Mesothelial cell of epicardium (in vitro differentiated cells): ENCODE measurements at places on chromosomes 6 and 20. TPM values are rescaled to one million over a fixed set of nuclear protein-coding genes. Genes with fewer than 3 reads are reported as not detected.

The PDYN gene
- not detected in 3 replicates for total RNA-seq

The DSP gene
- 163 to 172 TPM (median 171 TPM) in 3 replicates for total RNA-seq

The MDFI gene
- 146 to 149 TPM (median 148 TPM) in 3 replicates for total RNA-seq

The MCHR2 gene
- not detected in 3 replicates for total RNA-seq

GRCh38 chr20:49385465-49385864 is 97.0 kb downstream of the KCNB1 start:
- H3K27ac ChIP-seq, result no peak overlapping the region
- H3K36me3 ChIP-seq, result no peaks in the 10 kb centered on the region
- H3K4me3 ChIP-seq, result no peak overlapping the region
- H3K4me1 ChIP-seq, result peaks cover 16% of the 10 kb centered on the region

DNA sequence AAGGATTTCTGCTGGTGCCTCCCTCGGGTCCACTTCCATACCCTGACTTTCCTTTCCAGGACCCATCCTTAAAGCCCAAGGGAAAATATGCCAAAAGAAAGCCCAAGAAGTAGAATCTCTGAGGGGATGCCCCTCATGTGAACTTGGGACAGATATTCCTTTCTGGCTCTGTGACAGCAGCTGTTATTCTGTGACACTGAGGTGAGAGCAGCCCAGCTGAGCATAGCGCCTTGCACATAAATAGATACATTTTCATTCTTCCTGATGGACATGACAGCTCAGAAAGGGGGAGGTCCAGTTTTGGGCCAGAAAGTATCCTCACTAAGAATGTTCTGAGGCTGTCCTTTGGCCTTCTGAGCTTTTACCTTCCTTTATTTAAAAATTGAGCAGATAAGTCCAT is 353.2 kb downstream of the SAMD5 start:
- no peak for DNase-seq
- peaks cover 3% of the 10 kb centered on the region for H3K27me3 ChIP-seq
- no peak overlapping the region for H3K27ac ChIP-seq
- H3K36me3 ChIP-seq, result no peaks in the 10 kb centered on the region
- peaks cover 9% of the 10 kb centered on the region for H3K4me1 ChIP-seq

GRCh38 chr20:38108986-38109541 is 56.0 kb downstream of the TGM2 start:
- H3K4me1 ChIP-seq, result peaks cover 42% of the 10 kb centered on the region
- DNase-seq, result no peak
- H3K36me3 ChIP-seq, result peaks cover 6% of the 10 kb centered on the region
- H3K27ac ChIP-seq, result peak overlapping the region; percentile 82
- no peaks in the 10 kb centered on the region for H3K27me3 ChIP-seq

DNA sequence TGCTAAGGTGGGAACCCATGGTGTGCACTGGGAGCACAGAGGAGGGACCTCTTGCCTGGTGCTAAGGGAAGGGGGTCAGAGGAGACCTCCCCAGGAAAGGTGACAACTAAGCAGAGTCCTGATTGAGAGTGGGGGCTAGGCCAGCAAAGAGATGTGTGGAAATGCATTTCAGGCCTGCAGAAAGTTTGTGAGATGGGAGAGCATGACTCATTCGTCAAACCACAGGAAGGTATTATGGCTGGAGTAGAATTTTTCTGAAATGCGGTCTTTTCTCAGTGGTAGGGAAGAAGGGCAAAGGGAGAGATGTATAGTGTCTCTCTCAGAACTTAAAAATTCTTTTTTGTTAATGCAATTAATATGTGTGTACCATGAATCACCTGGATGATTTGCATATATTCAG is 23.6 kb upstream of the EDN1 start:
- H3K36me3 ChIP-seq, result peaks cover 2% of the 10 kb centered on the region
- no peaks in the 10 kb centered on the region for H3K27me3 ChIP-seq
- DNase-seq, result no peak

DNA sequence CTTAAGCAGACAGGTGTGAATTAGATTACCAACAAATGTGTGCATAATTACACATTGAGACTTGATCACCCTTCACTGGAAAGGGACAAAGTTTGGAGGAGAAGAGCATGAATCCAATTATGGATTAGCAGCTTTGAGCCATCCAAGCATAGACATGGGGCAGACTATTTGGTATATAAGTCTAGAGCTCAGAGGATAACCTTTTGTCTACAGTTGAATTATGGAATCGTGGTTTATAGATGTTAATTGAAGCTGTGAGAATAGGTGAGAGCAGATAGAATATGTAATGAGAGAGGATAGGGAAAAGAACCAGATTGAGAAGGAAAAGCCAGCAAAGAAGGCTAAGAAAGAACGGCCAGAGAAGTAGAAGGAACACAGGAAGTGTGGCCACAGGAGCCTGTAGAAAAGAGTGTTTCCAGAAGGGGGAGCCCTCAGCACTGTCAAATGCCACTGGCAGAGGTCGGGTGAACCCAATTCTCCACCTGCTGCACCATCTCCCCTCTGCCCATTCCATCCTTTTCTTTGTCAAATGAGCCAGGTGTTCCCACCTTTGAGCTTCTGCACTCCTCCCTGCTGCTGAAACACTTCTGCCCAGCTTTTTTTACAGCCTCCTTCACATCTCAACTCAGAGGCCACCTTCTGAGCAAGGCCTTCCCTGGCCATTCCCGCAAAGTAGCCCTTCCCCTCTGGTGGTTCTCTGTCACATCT is 7.3 kb downstream of the DNTTIP1 start:
- peaks cover 41% of the 10 kb centered on the region for H3K36me3 ChIP-seq
- H3K4me3 ChIP-seq, result no peak overlapping the region
- H3K4me1 ChIP-seq, result no peaks in the 10 kb centered on the region
- no peak for DNase-seq
- no peak overlapping the region for H3K27ac ChIP-seq

DNA sequence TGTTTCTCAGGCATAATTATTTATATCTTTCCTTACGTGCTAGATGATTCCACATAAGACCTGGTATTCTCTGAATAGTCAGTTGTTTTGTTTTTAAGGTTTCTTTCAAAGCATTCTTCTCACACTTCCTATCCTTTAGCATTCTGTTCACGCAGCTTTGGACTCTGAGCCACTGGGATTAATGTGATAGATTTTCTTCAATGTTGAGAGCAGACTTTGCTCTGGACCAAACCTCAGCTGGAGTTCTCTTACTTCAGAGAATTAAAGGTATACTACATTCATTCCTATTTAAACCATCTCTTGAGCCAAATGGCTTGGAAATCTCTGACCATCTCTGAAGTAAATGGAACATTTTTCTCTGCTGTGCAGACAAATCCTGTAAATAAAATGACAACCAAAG is 70.7 kb upstream of the TRAF3IP2 start:
- H3K4me1 ChIP-seq, result peaks cover 14% of the 10 kb centered on the region
- H3K27me3 ChIP-seq, result no peaks in the 10 kb centered on the region
- no peak for DNase-seq
- no peak overlapping the region for H3K4me3 ChIP-seq

DNA sequence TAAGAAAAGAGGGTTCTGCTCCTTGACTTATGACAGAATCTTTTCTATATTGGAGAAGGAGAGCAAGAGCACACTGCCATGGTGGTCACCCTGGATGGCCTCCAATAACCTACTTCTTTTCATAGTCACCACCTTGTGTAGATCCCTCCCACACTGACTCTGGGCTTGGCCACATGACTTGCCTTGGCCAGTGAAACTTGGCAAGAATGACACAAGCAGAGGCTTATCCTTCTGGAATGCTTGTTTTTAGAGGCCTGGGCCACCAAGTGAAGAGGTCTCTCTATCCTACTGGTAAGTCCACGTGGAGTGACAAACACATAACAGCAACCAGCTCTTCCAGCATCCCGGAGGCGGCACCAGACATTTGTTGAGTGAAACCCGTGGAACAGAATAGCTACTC is 349.4 kb upstream of the JARID2 start:
- no peaks in the 10 kb centered on the region for H3K36me3 ChIP-seq
- H3K4me3 ChIP-seq, result no peak overlapping the region
- no peak overlapping the region for H3K27ac ChIP-seq
